Activated naive CD8-positive, alpha-beta T cell treated with anti-CD3 and anti-CD28 coated beads for 36 hours (primary cell): ENCODE measurements at places on chromosomes 7 and 10.

GRCh38 chr10:73765066-73765465 lies 16.8 kb upstream of the CHCHD1 start:
- H3K4me3 ChIP-seq = no peak overlapping the region
- no peak overlapping the region for H3K27ac ChIP-seq
- DNase-seq = no peak
- peaks cover 21% of the 10 kb centered on the region for H3K4me1 ChIP-seq
- H3K27me3 ChIP-seq = no peaks in the 10 kb centered on the region
- H3K36me3 ChIP-seq = peaks cover 31% of the 10 kb centered on the region

DNA sequence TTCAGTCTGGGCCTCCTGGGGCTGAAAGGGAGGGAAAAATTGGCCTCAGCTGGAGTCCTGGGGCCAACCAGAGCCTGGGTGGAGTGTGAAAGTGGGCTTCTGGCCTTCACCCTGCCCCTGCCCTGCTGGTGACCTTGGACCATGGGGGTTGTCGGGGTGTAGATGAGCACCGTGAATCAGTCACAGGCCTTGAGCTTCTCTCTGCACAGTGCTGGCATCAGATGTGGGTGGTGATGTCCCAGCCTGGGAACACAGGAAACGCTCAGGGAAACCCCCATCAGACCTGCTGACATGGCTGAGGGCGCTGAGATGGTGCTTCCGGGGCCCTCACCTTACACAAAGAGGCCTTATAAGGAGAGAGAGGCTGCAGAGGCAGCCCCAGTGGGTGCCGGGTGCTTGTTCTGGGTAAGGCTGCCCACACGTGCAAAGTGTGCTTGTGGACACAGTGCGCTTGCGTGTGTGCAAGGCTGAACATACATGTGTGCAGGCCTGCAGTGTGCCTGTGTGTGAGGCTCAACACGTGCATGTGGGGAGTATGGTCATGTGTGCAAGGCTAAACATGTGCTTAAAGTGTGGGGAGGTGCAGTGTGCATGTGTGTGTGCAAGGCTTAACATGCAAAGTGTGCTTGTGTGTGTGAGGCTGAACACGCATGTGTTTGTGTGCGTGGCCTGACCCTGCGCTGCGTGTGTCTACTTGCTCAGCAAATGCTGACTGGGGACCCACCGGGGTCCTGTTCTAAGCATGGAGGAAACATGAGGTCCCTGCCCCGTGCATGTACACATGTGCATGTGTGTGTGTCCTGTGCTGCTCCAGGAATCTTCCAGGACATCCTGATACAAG lies 6.5 kb downstream of the ARPC1B start:
- no peaks in the 10 kb centered on the region for H3K27me3 ChIP-seq
- peak overlapping the region; percentile 92 for H3K27ac ChIP-seq
- DNase-seq = peak; percentile 90
- peak overlapping the region; percentile 77 for H3K4me3 ChIP-seq
- peaks cover 57% of the 10 kb centered on the region for H3K4me1 ChIP-seq

DNA sequence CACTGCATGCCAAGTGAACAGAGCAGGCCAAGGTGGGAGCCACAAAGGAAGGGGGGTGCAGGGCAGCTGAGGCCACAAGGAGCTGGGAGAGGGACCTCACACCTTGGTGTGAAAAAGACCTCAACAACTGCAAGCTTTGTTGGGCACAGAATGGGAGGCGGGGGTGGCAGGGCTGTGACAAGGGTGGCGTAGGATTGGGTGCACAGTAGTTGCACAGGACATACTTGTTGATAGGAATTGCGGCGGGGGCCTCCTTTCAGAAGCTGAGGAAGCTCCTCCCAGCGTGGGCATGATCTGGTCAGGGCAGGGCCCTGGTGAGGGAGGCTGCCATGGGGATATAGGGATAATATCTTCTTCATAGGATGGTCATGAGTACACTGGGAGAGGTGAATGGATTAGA lies 25.8 kb downstream of the POLL start:
- H3K4me3 ChIP-seq = no peak overlapping the region
- no peak for DNase-seq
- no peak overlapping the region for H3K27ac ChIP-seq
- H3K4me1 ChIP-seq = peaks cover 10% of the 10 kb centered on the region
- H3K36me3 ChIP-seq = no peaks in the 10 kb centered on the region
- H3K27me3 ChIP-seq = peaks cover 30% of the 10 kb centered on the region

- H3K36me3 ChIP-seq = peaks cover 7% of the 10 kb centered on the region
- peaks cover 45% of the 10 kb centered on the region for H3K4me1 ChIP-seq
- DNase-seq = peak; percentile 90
- H3K27ac ChIP-seq = peak overlapping the region; percentile 93
These were observed 60.8 kb upstream of the PPIF start for GRCh38 chr10:79286318-79286951.

GRCh38 chr10:31959461-31960173 lies 31.0 kb upstream of the ARHGAP12 start:
- H3K27ac ChIP-seq = no peak overlapping the region
- H3K4me3 ChIP-seq = no peak overlapping the region
- no peaks in the 10 kb centered on the region for H3K27me3 ChIP-seq

DNA sequence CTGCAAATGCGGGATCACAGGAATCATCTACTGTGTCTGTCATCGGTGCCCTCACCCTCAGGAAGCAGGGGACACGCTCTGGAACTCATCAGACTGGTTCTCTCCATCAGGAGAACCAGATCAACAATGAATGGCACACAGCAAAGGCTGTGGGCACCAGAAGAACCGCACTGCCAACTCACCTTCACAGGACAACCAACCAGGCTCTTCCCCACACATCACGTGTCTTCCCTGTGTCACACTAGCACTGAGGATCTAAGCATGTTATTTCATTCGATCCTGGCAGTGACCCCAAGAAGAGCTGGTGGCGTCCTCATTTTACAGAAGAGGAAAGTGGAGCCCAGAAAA lies 106.1 kb downstream of the TNS3 start:
- no peaks in the 10 kb centered on the region for H3K36me3 ChIP-seq
- no peak overlapping the region for H3K27ac ChIP-seq
- DNase-seq = no peak
- H3K27me3 ChIP-seq = peaks cover 3% of the 10 kb centered on the region
- H3K4me1 ChIP-seq = peaks cover 5% of the 10 kb centered on the region

DNA sequence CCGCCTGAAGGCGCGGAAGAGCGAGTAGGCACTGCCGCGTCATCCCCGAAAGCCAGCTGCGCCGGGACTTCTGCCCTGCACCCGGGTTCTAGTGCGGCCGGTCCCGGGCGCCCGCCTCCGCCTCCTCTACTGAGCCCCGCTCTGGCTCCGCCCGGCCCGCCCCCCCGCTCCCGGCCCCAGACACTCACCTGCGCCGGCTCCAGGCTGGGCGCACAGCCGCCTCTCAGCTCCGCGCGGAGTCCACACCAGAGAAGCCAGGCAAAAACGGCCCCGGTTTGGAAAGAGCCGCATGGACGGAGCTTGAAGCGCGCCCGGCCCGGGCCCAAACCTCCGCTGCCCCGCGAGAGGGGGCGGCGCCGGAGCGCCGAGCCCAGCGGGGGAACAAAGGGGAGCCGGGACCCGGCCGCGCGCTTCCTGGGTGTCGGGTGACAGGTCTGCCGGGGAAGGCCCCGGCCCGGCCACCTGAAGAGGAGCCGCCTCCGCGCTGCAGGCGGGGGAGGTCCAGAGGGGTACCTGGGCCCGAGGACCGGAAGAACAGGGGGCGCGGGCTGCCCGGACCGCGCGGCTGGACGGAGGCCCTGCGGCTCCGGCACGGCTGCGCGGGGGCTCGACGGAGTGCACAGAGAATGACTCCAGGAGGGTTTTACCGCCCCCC lies 168.2 kb downstream of the NRF1 start:
- no peaks in the 10 kb centered on the region for H3K36me3 ChIP-seq
- DNase-seq = peak; percentile 57
- H3K4me3 ChIP-seq = peak overlapping the region; percentile 10
- H3K4me1 ChIP-seq = peaks cover 22% of the 10 kb centered on the region
- H3K27me3 ChIP-seq = peaks cover 67% of the 10 kb centered on the region

DNA sequence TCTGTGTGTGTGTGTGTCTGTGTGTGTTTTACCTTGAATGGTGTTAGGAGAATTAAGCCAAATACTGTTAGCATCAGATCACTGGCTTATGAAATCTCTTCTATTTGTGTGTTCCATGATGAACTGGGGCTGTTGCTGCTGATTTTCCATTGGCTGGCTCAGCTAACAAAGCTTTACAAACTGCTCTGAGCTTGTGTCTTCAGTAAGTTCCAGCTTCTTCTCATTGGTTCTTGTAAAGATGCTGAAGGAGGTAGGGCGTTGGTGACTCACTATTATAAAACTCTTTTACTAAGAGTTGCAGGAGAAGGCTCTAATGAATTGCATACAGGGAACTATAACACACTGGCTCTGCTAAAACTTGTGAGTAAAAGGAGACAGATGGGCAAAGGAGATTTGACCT lies 136.4 kb upstream of the PRKCQ start:
- H3K27ac ChIP-seq = no peak overlapping the region
- no peak overlapping the region for H3K4me3 ChIP-seq
- peaks cover 28% of the 10 kb centered on the region for H3K27me3 ChIP-seq
- DNase-seq = no peak

GRCh38 chr7:150942001-150942590 lies 36.0 kb downstream of the KCNH2 start:
- H3K27me3 ChIP-seq = peaks cover 8% of the 10 kb centered on the region
- H3K4me3 ChIP-seq = no peak overlapping the region
- H3K4me1 ChIP-seq = peaks cover 36% of the 10 kb centered on the region
- H3K27ac ChIP-seq = no peak overlapping the region
- no peaks in the 10 kb centered on the region for H3K36me3 ChIP-seq

GRCh38 chr10:5587151-5588079 lies 62.7 kb downstream of the CALML3 start:
- no peak for DNase-seq
- no peaks in the 10 kb centered on the region for H3K36me3 ChIP-seq
- H3K4me1 ChIP-seq = no peaks in the 10 kb centered on the region
- H3K4me3 ChIP-seq = no peak overlapping the region
- H3K27ac ChIP-seq = no peak overlapping the region
- H3K27me3 ChIP-seq = peaks cover 5% of the 10 kb centered on the region

GRCh38 chr10:132520177-132520811 lies 17.3 kb upstream of the INPP5A start:
- no peak overlapping the region for H3K4me3 ChIP-seq
- no peak overlapping the region for H3K27ac ChIP-seq
- peaks cover 3% of the 10 kb centered on the region for H3K4me1 ChIP-seq

DNA sequence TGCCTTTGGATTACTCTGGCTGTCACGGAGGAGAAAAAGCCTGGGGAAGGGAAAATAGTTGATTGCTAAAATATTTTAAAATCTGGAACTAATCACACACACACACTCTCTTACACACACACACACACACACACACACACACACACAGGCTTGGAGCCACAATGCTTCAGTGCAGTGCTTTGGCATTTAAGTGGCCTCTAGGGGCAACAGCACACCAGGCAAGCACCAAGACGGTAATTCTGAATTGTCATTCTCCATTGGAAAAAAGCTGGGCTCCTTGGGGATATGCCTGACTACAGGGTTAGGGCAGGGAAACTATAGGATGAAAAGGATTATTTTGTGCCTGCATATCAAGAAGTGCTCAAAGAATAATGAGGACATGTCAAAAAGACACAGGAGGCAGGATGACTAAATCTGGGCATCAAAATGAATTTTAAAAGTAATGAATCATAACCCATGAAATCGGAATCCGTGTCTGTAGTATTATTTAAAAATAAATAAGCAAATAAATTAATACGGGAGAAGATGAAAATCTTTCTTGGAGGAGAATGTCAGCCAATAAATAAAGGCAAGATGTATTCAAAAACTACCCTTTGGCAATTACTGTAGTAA lies 30.4 kb upstream of the DDC start:
- no peaks in the 10 kb centered on the region for H3K36me3 ChIP-seq
- H3K27me3 ChIP-seq = peaks cover 13% of the 10 kb centered on the region
- peaks cover 4% of the 10 kb centered on the region for H3K4me1 ChIP-seq
- no peak for DNase-seq

GRCh38 chr7:120931243-120931642 lies 19.3 kb upstream of the ING3 start:
- no peaks in the 10 kb centered on the region for H3K36me3 ChIP-seq
- H3K4me3 ChIP-seq = no peak overlapping the region
- DNase-seq = no peak
- peaks cover 29% of the 10 kb centered on the region for H3K27me3 ChIP-seq

DNA sequence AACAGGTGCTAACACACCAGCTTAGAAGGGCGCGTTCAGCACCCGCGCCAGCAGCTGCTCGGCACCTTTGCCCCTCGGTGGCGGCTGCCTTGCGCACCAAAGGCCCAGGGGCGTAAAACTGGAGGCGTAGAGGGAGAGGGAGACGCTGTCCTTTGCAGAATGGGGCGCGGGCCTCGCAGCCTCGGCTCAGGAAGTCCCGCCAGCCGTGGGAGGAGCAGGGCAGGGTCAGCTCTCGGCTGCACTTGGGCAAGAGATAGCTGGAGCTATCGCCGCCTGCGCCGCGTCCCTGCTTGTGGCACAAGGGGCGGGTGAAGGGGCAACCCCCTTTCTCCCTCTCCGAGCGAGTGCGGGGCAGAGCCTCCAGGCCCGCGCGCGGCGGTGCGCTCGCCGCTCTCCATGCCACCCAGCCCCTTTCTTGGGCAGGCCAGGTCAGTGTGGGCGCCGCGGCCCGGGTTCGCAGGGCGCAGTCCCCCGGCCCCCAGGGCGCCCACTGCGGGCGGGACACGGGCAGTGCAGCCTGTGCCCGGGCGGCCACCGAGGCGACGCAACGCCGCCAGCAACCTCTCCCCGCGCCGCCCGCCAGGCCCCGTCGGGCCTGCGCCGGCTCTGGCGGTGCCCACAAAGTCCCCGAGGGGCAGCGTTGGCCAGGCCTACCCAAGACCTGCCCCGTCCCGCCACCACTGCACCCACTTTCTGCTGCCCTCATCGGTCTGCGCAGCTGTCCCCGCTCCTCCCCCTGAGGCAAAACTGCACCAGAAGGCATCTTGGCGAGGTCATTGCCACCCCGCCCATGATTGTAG lies 4.1 kb downstream of the NEUROD6 start:
- H3K27me3 ChIP-seq = peaks cover 38% of the 10 kb centered on the region
- no peak overlapping the region for H3K27ac ChIP-seq
- no peaks in the 10 kb centered on the region for H3K36me3 ChIP-seq
- no peak for DNase-seq
- no peak overlapping the region for H3K4me3 ChIP-seq

DNA sequence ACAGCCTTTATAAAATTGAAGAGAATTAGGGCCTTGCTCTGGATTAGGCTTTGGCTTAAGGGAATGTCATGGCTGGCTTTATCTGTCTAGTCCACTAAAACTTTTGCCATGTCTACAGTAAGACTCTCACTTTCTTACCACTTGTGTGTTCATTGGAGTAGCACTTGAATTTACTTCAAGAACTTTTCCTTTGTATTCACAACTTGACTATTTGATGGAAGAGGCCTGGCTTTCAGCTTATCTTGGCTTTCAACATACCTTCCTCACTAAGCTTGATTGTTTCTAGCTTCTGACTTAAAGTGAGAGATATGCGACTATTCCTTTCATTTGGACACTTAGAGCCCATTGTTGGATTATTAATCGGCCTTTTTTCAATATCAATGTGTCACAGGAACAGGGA lies 96.1 kb downstream of the TPST1 start:
- H3K4me3 ChIP-seq = no peak overlapping the region
- no peak for DNase-seq
- H3K27ac ChIP-seq = no peak overlapping the region

DNA sequence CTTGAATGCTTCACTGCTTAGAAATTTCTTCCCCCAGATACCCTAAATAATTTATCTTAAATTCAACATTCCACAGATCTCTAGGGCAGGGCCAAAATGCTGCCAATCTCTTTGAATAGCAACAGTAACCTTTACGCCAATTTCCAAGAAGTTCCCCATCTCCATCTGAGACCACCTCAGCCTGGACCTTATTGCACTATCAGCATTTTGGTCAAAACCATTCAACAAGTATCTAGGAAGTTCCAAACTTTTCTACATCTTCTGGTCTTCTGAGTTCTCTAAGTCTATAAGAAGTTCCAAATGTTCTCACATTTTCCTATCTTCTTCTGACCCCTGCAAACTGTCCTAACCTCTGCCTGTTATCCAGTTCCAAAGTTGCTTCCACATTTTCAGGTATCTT lies 1306.9 kb upstream of the SORCS1 start:
- no peak for DNase-seq
- no peak overlapping the region for H3K27ac ChIP-seq
- no peaks in the 10 kb centered on the region for H3K4me1 ChIP-seq
